Upper lobe of left lung (tissue), 6 donors: ENCODE measurements at places on chromosomes 13 and 19.

DNA sequence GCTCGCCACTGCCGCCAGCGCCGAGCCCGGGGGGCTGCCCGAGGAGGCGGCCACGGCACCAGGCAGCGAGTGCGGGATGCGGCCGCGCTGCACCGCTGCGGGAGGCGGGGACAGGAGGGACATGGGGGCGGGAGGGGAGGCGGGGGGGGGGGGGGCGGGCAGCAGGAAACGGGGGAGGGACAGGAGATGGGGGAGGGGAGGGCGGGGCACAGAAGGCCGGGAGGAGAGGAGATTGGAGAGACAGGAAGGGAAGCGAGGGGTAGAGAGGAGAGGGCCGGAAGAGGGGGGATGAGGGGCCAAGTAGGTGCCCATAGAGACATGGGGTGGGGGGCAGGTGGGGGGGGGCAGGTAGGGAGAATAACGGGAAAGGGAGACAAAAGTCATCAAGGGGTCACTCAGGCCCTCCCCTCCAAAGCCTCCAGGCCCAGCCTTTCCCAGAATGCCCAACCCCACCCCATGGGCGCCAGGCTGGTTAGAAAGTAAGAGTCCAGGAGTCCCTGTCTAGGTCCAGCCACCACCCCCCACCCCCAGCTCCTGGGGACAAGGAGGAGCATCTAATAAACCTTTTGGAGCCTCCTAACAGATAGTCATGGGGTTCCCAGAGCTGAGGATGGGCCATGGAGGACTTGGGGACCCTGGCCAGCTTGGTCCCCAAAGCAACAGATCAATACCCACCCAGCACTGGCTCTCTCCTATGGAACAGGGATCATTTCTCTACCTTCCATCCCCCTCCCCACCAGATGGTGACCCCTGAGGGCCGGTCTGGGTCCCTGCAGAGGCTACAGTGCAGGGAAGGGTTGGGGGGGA lies 9.5 kb downstream of the NR2F6 start:
- no peak for DNase-seq

DNA sequence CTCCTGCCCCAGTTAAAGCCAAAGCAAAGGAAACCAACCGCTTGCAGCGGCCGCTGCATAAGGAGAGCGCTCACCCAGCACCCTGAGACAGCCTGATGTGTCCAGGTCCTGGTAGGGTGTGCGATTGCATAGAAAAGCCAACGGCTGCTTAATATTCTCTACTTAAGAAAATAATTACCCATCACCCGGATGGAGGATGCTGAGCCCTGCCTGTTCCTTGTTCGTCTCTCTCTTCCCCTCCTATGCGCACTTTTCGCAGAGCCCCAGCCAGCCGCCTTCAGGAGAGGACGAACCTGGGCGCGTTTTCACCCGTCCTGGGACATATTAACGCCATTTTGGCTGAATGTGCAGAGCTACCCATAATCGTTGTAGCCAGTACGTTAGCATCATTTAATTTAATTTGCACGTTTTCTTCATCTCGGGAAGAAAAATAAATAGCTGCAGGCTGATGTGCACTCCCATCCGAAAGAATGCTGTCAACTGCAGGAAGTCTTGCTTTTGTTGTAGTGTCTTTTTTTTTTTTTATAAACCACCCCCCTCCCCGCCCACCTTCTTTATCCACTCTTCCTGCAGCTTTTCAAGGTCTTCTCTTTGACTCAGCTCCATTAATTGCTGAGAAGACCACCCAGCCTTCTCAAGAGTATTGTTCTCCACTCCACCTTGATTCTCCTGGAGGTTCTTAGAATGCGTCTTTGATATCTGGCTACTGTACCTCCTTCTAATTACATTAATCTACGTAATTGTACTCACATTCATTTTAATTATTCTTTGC lies 214.5 kb downstream of the TEX29 start:
- DNase-seq, result no peak

DNA sequence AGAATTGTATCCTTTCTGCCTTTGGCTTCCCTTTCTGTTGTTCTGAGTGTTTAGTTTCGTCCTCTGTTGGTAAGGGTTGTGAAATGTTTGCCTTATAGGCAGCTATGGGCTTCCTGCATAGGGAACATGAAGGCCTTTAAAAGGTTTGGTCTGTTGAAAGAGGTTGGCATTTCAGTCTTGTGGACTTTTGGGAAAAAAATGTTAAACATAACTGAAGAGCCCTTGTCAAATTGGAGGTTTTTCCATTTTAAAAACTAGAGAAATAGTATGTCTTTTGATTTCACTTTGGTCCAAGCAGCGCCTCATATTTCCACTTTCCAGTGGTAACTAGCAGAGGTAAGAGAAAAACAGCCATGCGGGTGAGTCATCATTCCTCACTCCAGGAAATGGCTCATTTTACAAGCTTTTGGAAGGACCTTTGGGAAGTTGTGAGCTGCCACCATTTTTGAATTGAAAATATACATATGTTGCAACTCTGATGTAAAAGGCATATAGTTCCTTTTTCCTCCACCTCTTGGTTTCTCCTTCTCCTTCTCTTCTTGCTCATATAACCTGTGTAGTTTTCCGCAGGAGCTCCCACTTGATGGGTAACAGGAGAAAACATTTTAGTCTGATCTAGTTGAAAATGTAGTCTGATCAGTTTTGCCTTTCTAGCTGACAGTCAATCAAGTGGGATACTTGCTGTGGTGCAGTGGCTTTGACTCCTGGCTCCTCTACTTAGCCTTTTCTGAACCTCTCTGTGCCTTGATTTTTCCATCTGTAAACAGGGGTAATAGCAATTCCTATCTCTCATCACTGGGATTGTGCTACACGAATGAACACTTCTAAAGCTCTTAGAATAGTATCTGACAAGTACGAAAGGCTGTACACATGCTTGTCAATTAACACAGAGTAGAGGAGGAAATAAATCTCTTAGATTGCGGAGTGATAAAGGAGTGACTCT lies 23.0 kb downstream of the GPC6 start:
- no peak for DNase-seq

GRCh38 chr13:99821741-99822140 lies 149.8 kb downstream of the ZIC5 start:
- no peak for DNase-seq

GRCh38 chr19:10209315-10209714 lies 14.6 kb upstream of the DNMT1 start:
- no peak for DNase-seq

DNA sequence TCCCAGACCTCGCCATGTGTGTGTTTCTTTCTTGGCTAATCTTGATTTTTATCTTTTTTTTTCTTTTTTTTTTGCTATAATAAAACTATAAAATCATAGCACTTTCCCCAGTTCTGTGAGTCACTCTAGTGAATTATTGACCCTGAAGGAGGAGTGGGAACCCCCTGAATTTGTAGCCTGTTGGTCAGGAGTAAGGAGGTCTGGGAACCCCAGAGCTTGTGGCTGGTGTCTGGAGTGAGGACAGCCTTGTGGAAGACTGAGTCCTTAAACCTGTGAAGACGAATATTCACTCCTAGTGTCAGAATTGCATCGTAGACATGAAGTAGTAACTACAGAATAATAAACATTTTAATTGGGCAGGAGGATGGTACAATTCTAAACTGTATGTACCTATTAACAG lies 7.4 kb downstream of the EID2B start:
- no peak for DNase-seq

DNA sequence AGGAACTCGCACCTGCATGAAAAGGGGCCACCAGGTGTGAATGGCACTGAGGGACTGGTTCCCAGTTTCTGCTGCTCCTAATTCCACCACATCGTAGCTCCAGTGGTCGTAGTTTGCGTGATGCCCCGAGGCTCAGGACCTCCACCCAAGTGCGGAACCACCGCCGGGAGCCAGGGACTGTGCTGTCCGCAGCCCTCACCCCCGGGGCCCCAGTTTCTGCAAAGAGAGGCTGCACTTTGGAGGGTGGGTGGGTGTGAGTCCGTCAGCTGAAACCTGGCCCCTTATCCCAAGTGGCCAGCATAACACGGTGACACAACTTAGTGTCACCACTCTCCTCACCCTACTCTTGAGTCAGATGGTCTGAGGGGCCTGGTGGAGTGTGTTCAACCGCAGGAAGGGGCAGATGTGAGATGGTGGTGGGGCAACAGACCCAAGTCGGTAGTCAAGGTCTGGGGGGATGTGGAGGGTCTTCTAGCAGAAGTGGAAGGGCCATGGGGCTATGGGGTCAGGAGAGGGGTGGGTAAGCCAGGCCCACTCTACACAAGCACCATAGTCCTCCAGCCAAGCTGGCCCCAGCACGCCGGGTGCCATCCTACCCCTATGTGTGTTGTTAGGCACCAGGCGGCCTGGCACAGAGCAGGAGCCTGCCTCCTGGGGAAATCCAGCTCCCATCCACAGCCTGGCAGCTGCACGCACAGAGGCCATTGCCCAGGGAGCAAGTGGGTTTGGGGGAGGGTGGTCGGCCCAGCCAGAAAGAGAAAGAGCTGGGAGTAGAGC lies 1301.6 kb downstream of the UQCRFS1 start:
- DNase-seq, result peak; percentile 52

DNA sequence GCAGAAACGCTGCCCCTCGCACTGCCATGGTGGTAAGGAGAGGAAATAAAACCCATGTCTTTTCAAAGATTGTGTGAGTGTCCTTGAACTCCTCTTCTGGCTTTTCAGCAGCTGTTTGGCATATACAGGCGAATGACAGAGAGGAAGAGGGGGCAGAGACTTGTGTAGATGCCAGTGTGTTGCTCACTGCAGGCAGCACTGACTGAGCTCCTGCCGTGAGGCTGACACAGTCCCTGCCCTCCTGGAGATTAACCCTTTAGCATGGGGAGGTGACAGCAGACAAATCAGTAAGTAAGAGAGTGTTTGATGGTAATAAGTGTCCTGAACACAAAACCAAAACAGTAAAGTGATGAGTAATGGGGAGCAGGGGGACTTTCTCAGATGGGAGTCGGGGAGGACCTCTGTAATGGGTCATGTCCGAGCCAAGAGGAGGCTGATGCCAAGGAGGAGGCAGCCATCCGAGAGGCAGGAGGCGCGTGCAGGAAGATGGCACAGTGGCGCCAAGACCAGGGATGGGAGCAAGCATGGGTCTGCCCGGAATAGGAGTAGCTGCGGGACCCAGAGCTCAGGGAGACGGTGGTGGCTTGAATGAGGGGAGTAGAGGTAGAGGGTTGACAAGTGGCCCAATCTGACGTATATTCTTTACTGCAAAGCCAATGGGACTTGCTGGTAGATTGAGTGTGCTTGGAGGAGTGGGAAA lies 182.2 kb downstream of the FOXO1 start:
- DNase-seq, result no peak

DNA sequence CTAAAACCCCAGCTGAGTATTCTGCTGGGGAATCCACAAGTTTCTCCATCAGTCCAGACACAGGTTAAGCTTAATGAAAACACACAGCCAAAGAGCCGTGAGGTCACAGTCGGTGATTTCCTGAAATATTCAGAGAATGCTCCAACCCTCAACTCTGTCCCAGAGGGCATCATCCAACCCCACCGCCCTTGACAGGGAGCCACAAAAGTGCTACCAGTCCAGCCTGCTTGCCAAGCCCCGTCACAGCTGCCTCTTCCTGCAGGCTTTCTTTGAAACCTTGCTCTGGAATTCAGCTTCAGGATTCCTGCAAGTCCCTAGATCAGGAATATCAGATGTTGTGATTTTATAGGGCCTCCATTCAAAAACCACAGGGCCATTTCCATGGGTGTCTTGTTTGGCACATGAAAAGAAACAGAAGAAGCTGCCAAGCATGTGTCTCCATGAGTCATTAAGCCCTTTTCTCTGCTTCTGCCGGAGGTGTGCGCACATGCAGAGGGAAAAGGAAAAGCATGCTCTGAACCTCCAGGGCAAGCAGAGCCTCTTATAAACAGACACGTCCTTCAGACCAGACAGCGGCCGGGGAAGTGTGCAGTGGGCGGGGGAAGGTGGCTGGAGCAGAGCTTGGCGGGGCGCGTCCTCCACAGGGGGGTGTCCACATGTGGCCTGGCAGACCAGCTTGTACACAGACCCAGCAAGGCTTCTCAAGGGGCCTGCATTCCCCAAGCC lies 164.7 kb downstream of the KATNAL1 start:
- DNase-seq, result no peak

GRCh38 chr13:87872813-87873212 lies 201.6 kb downstream of the SLITRK5 start:
- no peak for DNase-seq

GRCh38 chr19:16402041-16402440 lies 69.7 kb downstream of the EPS15L1 start:
- no peak for DNase-seq

DNA sequence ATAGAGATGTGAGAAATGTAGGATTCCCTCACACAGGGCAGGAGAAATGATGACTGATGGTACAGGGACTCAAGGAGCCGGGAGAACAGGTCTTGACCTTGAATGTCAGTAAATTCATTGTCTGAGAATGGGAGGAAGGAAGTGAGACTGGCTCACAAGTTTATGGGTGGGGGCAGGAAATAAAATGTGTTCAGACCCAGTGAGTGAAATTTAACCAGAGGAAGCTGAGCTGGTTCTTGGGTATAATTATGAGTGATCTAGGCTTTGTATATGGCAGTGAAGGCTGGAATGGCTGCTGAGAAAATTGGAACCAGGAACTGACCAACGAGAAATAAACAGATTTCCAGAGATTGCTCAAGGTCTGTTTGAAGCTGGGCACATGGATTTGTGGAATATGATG lies 6.3 kb upstream of the IGSF23 start:
- DNase-seq, result peak; percentile 24

GRCh38 chr19:4474514-4475022 lies 2.5 kb downstream of the HDGFL2 start:
- no peak for DNase-seq

DNA sequence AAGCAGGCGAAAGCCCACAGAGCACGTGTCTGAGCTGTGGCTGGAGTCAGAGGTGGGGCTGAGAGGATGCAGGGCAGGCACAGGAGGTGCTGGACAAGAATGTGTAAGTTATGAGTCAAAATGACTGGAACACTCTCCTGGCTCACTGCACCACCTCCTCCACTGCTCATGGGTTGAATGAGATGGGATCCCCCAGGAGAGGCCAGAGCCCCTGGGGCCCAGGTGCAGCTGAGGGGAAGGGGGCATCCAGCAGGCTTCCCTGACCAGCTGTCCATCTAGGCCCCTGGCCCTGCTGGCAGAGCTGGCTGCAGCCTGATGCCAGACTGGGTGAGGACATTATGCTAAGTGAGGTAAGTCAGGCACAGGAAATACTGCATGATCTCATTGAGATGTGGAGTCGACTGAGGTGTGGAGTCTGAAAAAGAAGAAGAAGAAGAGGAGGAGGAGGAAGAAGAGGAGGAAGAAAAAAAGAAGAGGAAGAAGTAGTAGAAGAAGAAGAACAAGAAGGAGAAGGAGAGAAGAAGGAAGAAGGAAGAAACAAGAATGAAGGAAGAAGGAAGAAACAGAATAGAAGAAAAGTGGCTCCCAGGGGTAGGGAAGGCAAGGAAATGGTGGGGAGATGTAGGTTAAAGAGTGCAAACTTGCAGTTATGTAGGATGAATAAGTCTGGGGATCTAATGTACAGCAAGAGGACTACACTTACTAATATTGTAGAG lies 747.4 kb downstream of the UQCRFS1 start:
- DNase-seq, result peak; percentile 31

- peak; percentile 74 for DNase-seq
These were observed 758 bp upstream of the CACNG7 start for GRCh38 chr19:53908106-53908934.
